ENCODE measurements at places on chromosomes 7 and 10. TPM values are rescaled to one million over a fixed set of nuclear protein-coding genes. Genes with fewer than 3 reads are reported as not detected.

Gene GIMAP6
- 0.34 TPM for total RNA-seq

Gene THNSL1
- total RNA-seq = 4.6 TPM

Gene CYP2C18
- not detected for total RNA-seq

DNA sequence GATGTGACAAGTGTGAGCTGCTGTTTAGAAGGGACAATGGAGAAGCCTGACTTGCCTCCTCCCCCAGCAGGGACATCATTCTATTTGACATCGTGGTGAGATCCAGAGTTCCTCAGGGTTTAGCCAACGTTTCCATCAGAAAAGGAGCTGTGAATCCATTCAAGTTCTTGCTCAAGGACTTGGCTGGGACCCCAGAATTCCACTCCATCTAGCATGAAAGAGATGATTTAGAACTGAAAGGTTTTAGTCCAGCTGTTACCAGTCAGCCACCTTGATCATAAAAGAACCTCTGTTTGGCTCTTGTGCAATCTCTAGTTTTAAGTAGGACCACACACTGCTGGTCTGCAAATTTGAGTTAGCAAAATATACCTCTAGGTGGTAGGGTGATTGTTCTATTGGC lies 337.6 kb downstream of the FRMD4A start:
- no peak for DNase-seq

GRCh38 chr10:107085665-107086525 lies 78.6 kb downstream of the SORCS1 start:
- no peak for DNase-seq

- no peak for DNase-seq
Measured at GRCh38 chr10:126391192-126391885, 3.1 kb upstream of the ADAM12 start.

- DNase-seq = no peak
Measured at GRCh38 chr10:70903262-70903921, 15.0 kb upstream of the PCBD1 start.

GRCh38 chr7:67438198-67438882 lies 441.7 kb downstream of the TYW1 start:
- DNase-seq = no peak

- no peak for DNase-seq
Measured at GRCh38 chr10:6525599-6526165, 54.4 kb downstream of the PRKCQ start.

Measured in kidney epithelial cell (primary cell).